CD4-positive, alpha-beta T cell treated with Interferon alpha-2 for 1 hour (primary cell): ENCODE measurements at places on chromosomes 5 and 9.

- DNase-seq: no peak
Measured at GRCh38 chr9:124218987-124219461, 38.7 kb upstream of the NEK6 start.

DNA sequence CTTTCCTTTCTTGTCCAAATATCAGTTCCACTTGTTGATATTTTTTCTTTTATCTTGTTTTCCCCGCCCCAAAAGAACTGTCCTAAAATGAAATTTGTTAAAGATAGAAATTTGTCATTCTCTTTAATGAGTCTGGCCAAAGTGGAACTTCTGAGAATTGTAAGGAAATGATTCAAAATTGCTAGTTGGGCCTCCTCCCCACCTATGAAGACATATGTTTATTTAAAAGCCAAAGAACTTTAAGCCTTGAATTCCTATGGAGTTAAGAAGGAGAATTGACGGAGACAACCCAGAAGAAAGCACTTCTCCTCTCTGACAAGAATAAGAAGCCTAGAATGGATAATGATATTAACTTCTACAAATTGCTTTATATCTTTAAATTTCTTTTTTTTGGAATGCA is 59.1 kb upstream of the ALDH1A1 start:
- no peak for DNase-seq

DNA sequence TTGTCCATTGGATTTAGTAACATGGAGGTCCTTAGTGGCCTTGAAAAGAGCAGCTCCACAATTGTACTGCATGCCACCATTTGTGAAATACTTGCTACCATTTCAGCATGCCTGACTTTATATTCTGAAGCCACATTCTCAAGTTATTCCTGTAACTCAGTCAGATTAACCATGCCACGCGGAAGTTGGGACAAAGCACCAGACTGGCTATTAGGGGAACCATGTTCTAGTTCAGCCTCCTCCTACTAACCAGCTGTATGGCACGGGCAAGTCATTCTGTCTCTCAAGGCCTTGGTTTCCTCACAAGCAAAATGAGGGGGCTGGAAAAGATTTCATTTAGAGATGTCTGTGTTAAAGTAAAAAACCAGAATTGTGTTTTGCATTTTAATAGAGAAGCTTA is 418.0 kb downstream of the PLK2 start:
- no peak for DNase-seq

GRCh38 chr9:133400292-133400691 is 17.5 kb downstream of the REXO4 start:
- DNase-seq: no peak

- no peak for DNase-seq
Measured at GRCh38 chr9:72315089-72315509, 49.9 kb downstream of the ZFAND5 start.

GRCh38 chr9:89625721-89626687 is 21.2 kb downstream of the GADD45G start:
- no peak for DNase-seq
